Globus pallidus (tissue), 1 donor: ENCODE measurements at places on chromosomes 7 and 10.

DNA sequence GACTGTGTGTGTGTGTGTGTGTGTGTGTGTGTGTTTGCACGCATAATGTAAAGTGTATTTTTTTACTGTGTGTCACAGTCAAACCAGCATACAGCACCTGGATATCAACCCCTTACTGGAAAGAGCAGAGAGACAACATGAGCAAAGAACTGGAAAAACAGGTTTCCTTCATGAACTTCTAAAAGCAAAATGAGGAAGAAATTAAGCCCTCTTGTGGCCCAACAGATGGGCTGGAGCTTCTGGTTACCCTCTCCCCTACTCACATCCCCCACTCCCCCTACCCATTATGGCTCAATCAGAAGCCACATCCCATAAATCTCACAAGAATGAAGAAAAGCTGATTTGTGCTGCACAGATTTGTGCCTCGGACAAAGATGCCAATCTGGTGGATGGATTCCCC, 36.2 kb downstream of the PDE1C start:
- DNase-seq = no peak

DNA sequence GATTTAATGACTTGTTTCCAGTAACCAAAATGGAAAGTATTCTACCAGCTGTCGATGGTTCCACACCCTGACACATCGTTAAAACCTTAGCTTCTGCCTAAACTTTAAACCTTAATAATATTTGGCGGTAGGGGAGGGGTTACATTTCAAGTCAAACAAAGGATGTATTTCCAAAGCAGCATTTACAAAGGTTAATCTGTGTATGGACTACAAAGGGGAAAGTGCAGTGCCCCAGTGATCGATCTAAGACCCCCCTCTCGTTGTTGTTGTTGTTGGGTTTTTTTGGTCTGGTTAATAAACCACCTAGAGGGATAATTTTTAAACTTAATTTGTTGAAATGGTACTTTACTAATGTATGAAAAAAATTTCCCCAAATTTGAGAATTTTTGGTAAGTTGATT, 1.1 kb upstream of the STEAP2 start:
- no peak for DNase-seq

- peak; percentile 56 for DNase-seq
Observed at GRCh38 chr10:99422529-99423096, 7.8 kb downstream of the GOT1 start.

DNA sequence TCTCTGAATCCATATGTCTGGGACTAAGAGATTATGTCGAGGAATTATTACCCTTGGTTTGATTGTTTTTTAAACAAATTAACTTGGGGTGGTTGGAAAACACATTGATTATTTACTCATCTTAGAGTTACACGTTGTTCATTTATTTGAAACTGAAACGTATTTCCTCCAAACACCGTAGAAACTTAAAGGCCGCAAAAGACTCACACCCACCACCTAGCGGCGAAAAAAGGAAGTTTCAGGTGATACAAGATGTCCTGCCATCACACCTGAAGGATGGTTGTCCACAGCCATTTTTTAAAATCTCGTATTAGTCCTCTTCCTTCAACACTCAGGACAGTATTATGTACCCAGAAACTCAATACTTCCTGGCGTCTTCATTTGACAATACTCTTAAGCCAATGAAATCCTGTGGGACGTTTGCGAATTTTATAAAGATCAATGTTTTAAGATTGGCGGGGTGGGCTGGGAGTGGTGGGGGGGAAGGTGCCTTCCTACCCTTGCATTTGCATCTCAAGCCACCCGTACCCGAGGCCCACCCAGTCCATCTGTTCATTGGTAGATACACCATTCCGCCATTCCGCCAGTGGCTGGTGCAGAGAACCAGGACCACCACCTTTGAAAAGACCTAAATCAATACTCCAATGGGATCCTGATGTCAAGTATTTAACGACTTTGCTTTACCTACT, 1.4 kb upstream of the LCOR start:
- peak; percentile 59 for DNase-seq

DNA sequence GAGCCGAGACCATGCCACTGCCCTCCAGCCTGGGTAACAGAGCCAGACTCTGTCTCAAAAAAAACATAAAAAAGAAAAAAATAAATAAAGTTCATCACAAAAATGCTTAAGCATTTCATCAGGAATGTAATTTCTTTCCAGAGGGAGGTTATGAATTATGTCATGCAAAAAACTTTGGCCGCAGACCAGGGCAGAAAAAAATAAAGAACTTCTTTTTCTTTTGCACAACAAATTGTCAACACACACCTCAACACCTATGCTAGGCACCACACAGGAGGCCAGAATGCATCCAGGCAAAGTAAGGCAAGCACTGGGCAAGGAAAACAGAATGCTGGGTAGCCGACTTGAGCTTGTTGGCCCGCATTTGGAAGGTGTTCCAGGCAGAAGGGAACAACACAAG, 3.9 kb downstream of the C10orf62 start:
- no peak for DNase-seq

- DNase-seq = peak; percentile 62
Observed at GRCh38 chr10:30529373-30529998, 95.5 kb downstream of the MAP3K8 start.

GRCh38 chr7:132272763-132273371, 303.4 kb downstream of the PLXNA4 start:
- DNase-seq = no peak

DNA sequence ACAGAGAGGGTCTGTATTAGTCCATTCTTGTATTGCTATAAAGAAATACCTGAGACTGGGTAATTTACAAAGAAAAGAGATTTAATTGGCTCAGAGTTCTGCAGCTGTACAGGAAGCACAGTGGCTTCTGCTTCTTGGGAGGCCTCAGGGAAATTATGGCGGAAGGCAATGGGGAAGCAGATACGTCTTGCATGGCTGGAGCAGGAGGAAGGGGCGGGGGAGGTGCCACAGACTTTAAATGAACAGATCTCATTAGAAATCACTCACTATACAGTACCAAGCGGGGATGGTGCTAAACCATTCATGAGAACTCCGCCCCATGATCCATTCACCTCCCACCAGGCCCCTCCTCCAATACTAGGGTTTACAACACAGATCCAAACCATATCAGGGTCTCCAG, 3.7 kb upstream of the CALU start:
- no peak for DNase-seq

- no peak for DNase-seq
Observed at GRCh38 chr10:114026189-114027040, 17.3 kb upstream of the ADRB1 start.

- DNase-seq = no peak
Observed at GRCh38 chr7:33744293-33745075, 160.9 kb upstream of the BMPER start.

- DNase-seq = no peak
Observed at GRCh38 chr7:17132726-17133125, 165.7 kb upstream of the AHR start.

DNA sequence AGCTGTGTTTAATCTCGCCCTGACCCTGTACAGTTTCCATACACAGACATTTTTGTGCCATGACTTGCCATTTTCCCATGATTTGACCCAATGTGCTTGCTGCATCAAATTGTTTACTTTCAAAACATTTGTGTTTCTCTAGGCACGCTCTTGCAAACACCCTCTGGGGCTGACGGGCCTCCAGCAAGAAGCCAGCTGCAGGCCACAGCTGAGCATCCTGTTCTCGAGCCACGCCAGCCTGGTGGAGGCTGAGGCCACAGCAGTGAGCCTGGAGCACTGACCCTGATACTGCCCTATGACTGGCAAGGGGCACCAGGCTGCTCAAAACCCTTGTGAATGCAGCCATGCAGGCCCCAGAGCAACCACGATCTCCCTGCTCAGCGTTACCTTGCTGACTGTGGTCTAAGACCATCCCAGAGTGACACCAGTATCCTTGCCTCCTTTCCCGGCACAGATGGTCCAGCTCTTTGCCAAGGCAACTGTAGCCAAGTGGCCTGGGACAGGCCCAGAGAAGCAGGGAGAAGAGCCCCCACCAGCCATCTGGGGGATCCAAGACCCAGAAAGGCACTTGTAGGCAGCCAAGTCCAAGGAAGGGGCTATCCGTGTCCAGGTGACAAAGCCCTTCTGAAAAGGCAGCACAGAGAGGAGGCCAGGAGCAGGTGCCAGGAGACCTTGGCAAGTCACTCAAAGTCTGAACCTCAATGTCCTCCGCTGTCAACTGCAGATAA, 78.5 kb downstream of the OAT start:
- no peak for DNase-seq
